ENCODE measurements at places on chromosomes 6 and 20.

GRCh38 chr20:37240337-37241067 lies 21.1 kb downstream of the GHRH start:
- no peak for DNase-seq

GRCh38 chr6:42618105-42618504 lies 54.3 kb downstream of the UBR2 start:
- DNase-seq, result no peak

DNA sequence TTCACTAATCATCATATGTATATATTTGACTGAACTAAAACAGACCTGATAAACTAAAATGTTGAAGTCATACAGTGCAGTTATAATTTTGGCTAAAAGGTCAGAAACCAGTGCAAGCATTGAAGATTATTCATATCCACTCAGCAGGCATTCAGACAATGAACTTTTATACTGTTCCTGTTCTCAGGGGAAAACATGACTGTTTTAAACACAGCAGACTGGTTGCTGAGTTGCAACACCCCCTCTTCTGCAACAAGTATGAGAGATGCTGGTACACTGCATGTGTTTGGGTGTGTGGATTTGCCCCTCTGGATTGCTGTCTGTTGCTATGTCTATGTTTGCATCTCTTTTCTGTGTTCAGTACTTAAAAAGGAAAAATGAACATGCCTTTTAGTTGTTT lies 206.8 kb downstream of the EYA4 start:
- no peak for DNase-seq

DNA sequence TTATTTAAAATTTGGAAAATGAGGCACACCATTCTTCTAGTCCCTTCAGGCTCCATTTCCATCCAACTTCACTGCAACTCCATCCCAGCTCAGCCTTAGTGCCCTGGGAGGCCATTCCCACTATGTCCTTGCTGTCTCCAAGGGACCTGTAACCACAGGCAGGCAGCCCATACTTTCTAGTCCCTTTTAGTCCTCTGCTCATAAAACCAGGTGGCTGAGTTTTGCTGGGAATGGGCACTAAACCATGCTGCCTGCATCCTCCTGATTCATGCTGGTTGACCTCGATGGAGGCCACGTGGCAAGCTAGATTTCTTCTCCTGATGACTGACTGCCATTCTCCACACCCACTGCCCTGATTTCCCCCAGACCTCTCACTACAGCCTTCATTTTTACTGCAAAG lies 27.5 kb upstream of the MYMX start:
- no peak for DNase-seq

DNA sequence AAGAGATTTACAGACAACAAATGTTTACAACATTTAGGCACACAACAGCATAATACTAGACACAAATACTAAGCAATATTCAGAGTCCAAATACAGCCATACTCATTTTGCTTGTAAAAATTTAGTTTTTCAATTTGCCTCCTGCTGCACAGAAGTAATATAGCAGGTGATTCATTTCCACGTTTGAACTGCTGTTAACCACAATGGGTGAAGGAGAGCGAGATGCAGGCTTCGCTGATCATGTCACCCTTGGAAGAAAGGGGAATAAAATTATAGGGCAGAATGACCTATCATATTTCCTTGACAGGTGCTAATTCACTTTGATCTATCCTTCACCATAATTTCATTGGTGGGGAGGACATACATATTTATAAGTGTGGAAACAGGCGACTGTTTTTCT lies 643.8 kb upstream of the AGPAT4 start:
- no peak for DNase-seq

DNA sequence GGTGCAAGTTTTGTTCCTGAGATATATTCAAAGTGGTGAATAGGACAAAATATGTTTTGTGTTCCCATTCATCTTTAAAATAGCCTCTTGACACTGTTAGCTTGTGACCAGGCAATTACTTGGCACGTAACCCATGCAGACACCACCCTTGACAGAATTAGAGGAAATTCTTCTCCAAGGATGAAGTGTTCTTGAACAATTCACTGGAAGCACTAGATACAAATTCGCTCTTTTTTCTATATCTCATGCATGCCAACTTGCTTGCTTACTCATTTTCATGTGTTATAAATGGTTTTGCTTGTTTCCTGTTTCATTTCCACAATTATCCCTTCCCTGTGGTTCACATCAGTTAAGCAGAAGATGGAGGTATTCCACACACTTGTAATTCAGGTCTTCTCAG lies 105.2 kb upstream of the MAN1A1 start:
- no peak for DNase-seq

GRCh38 chr6:92648364-92649086 lies 770.8 kb downstream of the EPHA7 start:
- DNase-seq, result no peak

GRCh38 chr6:157608221-157609075 lies 214.6 kb upstream of the SNX9 start:
- no peak for DNase-seq

- DNase-seq, result no peak
Measured at GRCh38 chr6:150152891-150153876, 10.3 kb downstream of the PPP1R14C start.

DNA sequence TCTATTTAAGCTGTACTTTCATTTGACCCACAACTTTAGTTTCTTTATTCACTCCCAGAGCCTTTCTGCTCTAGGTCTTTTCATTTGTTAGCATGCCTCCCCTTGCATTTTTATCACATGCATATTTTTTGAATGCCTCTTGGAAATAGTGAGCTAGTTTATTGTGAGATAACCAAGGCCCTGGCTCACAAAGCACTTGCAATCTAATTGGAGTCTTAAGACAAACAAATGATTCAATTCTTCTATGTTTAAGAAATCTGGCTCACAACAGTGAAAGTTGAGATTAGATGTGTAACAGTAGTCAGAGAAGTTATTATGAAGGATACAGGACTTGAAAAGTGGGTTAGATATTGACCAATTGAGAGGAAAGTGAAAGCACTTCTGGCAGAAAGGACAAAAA lies 173.4 kb downstream of the MOXD1 start:
- DNase-seq, result no peak

DNA sequence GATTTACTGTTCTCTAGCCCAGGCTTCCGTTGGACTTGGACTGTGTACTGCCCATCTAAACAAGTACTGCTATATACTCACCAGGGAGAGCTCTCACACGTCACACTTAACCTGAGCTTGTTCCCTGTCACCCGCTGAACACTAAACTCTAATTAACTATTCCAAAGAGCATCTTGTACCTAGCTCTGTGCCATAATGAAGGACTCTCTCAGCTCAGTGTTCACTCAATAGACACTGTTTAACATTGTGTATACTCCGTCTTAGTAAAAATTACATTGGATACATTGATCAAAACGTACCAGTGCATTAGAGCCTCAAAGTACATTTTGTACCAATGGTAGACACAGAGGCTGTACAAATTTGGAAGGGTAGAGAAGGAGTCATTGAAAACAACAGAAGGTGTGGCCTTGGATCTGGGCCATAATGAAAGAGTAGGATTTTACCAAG lies 55.4 kb upstream of the EPHA7 start:
- no peak for DNase-seq

GRCh38 chr6:1627827-1628560 lies 18.3 kb downstream of the FOXC1 start:
- DNase-seq, result no peak

- no peak for DNase-seq
Measured at GRCh38 chr6:147641511-147641910, 133.0 kb downstream of the SAMD5 start.

DNA sequence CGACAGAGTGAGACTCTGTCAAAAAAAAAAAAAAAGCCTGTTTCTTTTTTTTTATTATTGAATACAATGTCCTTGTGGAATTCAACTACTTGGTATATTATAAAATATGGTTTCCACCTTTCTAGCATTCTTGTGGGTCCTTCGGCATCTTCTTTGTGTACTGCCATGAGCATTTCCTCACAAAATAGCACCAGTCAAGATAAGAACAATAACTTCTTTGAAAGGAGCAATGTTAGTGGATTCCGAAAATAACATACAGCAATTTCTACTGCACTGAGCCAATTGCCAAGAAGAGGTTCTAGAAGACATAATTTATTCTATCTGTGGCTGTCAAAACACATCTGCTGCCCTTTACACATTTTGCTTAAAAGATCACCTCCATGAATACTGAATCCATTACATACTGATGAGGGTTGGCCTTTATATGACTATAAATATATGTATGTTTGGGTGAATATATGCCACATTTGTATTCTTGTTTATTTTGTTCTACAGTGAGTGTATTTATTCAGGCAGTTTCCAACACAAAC lies 19.1 kb upstream of the SPTLC3 start:
- DNase-seq, result no peak

DNA sequence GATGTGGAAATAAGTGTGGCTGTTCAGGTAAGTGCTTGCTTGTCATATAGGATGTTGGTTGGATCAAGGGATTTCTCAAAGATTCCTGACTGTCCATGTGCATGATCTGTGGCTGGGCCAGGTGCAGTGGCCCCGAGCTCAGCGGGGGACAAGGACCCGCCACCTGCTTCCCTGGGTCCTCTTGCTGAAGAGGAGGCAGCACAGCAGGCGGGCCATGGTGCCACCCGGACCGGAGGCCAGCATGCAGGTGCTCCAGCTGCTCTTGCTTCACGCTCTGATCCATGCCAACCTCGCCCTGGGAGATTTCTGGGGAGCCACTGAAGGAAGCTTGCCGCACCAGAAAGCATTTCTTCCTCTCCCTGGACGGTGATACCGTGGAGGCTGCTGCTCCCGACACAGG lies 173.8 kb downstream of the HIVEP2 start:
- DNase-seq, result no peak

DNA sequence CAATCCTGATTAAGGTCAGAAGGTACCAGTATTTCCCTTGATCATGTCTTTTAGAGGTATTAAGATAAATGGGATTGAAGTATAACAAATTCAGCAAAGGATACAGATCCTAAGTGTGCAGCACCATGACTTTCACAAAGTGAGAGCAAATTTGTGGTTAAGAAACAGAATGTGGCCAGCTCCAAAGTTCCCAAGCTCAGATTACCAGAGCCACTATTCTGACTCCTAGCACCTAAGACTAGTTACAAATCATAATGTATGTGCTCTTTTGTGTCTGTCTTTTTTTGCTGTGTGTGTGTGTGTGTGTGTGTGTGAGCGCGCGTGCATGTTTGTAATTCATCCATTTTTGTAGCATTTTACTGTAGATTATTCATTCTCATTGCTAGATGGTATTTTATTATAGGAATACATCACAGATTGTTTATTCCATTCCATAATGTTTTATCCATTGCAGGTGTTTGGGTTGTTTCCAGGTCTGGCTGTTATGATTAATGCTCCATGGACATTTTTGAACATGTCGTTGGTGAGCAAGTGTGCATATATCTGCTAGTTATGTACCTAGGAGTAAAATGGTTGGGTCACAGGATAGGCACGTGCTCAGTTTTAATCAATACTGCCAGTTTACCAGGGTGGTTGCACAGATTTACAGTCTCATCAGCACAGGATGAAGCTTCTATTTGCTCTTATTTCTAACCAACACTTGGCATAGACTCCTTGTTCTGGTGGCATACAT lies 314.0 kb upstream of the JAG1 start:
- no peak for DNase-seq

DNA sequence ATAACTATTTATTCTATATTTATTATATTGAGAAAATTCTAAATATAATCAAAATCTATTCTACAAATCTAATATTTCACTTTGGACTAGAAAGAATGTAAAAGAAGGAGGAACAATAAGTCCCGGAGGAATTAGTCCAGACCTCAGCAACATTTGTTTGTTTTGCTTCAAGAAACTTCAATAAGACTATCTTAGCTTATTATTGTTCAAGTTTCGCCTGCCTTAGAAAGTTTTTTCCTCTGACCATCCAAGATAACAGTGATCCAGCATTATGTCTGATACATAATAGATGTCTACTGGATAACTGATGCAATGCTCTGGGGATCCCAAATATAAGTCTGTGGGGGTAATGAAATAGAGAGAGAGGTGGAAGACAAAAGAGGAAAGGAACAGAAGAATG lies 28.7 kb upstream of the NT5E start:
- no peak for DNase-seq

DNA sequence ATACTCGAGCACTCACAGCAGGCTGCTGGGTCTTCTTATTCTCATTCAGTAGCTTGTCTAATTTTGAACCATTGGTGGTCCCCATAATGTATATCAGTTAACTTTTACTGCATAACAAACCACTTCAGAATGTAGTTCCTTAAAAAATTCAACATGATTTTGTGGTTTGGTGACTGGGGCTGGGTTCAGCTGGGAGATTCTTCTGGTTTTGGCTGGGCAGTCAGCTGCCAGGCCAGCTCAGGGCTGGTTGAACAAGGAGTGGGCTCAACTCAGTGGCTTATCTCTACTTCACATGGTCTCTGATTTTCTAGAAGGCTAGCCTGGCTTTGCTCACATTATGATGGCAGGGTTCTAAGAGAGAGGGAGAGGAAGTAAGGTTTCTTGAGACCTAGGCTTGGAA lies 292.4 kb upstream of the CHD6 start:
- DNase-seq, result no peak

- no peak for DNase-seq
Measured at GRCh38 chr6:37232430-37233017, 25.0 kb upstream of the TBC1D22B start.

GRCh38 chr20:48632017-48632824 lies 195.6 kb downstream of the PREX1 start:
- DNase-seq, result no peak

GRCh38 chr6:99592900-99593299 lies 13.7 kb upstream of the PRDM13 start:
- no peak for DNase-seq

DNA sequence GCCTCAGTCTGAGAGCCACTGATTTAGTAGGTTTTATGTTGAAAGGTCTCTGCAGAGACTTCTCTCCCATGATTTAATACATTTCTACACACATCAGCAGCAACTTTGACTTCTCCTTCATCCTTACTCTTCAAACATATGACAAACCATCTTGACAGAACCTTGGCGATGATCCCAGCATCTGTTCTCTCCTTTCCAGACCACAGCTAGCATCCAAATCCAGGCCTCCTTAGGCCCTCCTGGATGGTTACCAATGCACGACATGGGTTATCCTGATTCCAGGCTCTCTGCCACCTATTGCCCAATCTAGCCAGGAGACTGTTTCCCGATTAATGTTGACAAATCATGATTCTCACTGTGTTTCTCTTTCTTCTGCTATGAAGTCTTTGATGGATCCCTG lies 16.8 kb downstream of the LAMA4 start:
- no peak for DNase-seq

GRCh38 chr6:6634735-6635075 lies 46.2 kb downstream of the LY86 start:
- peak; percentile 24 for DNase-seq
